ENCODE measurements at places on chromosomes 2 and 18.

GRCh38 chr18:75219745-75220375 lies 9.3 kb downstream of the TSHZ1 start:
- DNase-seq, result no peak

DNA sequence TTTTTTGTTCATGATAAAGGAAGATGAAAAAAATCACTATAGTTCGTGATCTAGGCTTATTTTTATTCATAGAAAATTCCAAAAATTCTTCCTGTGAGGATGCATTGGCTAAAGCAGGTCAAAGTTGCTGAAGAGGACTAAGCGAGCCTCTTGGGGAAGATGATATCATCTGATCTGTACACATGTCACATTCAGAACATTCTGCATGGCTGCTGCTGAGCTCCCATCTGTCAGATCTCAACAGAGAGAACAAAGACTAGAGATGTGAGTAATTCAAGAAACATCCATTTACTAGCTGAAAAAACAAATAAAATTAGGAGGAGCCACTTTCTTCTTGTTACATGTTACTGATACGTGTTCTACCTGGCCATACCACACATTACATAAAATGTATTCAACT lies 518.6 kb upstream of the FSIP2 start:
- no peak for DNase-seq

- no peak for DNase-seq
These were observed 56.5 kb upstream of the GRB14 start for GRCh38 chr2:164677733-164678132.

DNA sequence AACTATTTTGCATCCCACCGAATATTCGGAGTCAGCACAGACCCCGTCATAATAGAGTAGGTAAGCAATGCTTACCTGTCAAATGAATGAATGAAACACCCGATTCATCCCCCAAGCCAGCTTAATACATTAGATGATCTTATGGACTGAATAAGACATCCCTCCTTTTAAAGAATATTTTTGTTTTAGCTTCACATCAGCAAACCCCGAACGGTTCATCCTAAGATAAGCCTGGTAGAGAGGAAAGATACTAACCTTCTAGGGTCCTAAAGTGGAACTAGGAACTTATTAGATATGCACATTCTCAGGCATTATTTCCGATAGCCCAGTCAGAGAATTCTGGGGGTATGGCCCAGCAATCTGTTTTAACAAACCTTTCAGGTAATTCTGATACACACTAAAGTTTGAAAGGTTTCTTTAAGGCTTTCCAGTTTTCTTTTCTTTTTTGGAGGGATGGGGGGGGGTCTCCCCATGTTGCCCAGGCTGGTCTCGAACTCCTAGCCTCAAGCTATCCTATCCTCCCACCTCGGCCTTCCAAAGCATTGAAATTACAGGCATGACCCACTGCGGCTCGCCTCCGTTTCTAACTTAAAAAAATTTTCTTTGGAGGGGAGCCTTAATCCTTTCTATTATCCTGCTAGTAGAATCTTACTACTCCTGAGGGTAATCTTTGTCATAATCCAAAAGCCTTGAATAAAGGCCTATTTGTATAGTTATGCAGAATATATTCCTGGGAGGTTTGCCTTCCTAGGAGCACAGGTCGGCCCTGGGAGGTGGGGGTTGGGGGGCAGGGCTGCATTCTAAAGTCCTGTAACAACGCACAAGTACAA lies 1.0 kb upstream of the ACTR3 start:
- no peak for DNase-seq

DNA sequence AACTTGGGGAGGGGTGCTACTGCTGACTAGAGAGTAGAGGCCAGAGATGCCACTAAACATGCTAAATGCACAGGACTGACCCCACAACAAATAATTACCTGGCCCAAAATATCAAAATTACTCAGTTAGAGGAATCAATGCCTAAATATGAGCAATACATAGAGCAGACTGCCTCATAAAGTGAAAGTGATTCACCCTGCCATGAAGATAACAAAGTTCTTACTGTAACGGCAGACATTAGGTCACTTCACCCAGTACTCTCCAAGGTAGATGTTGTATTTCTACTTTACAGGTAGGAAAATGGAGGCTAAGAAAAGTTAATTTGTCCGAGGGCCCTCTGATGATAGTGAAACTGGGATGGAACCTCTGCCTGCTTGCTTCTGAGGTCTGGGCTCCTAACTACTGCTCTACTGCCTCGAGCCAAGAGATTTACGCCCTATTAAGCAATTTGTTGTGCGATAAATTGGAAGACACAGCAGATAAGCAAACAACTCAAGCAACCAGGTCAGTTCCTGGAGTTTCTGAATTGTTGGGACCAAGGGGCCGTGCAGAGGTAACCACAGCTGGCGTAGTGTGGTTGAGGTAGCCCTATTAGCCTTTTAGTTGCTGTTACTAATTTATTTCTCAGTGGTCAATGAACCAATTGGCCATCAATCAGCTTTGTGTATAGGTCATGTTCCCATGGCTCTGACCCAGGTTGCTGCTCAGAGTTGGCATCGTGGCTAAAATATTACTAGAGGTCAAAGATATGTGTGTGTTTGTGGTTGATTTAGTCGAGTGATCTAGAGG lies 4.8 kb downstream of the DHRS9 start:
- DNase-seq, result no peak

DNA sequence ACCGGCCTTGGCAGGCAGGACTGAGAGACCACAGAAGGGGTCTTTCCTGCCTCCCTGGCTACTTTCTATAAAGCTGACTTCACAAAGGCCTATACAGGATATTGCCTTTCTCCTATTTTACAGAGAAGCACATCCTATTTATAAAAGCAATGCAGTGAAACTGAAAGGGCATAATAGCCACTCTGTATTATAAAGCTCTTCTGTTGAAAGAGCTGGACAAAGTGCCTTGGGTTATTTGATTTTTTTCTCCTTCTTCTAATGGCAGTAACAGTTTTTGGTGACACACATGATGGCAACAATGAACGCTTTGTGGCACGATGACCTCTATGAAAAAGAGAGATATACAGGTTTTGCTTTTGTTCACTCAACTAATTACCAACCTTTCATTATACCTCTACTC lies 281.1 kb downstream of the ZNF516 start:
- DNase-seq, result no peak

GRCh38 chr2:174573621-174574081 lies 24.0 kb downstream of the WIPF1 start:
- DNase-seq, result no peak

- no peak for DNase-seq
These were observed 279.0 kb upstream of the NRP2 start for GRCh38 chr2:205403244-205403825.

DNA sequence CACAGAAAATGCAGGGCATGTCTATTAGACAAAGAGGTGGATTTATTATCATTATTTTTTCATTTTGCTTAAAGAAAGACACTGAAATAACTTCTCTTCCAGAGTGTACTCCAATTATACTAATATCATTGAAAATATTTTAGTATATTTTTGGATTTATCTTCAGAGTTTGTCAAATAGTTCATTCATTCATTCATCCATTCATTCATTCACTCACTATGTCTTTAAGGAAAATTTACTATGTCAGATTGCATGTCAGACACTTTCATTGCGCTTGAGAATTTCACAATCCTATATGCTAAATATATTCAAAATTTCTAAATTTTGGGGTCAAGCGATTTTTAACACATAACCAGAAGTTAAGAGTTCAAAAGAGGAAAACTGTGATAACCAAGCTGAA lies 479.1 kb downstream of the ZEB2 start:
- no peak for DNase-seq

- no peak for DNase-seq
These were observed 949.9 kb upstream of the NRXN1 start for GRCh38 chr2:51981783-51982182.

DNA sequence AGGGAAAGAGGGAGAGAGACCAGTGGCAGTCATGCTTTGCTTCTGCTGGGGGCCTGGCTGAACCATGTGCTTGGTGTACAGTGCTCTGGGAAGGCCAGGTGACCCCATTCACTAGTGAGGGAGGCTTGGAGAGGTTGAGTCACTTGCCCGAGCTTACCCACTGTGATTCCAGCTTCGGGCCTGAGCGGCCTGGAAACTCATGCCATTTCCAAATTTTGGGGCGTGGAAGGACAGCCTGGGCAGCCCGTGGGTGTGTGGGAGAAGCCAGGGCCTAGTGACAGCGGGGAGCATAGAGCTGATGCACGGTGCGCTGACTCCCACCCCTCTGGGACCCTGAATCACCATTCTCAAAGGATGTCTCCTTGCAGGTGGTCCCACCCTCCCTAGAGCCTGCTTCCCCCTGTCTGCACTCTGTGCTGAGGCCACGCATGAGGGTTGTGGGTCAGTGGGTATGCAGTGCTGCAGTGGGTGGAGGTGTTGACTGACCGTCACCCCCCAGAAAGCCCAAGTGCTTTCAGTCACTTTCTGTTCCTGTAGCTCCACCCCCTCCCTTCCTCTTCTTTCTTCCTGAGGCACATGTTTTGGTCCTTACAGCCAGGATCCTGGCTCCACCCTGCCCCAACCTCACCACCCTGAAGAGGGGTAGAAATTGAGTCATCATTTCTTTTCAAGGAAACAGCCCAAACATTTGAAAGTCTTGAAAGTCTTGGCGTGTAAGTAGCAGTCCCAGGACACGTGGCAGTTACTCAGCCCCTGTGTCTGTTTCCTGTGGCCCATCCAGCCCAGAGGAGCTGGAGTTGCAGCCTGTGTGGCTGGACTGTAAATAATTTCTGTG lies 69.3 kb upstream of the MCFD2 start:
- DNase-seq, result no peak

- no peak for DNase-seq
These were observed 373.2 kb upstream of the FIGN start for GRCh38 chr2:164109006-164109405.

DNA sequence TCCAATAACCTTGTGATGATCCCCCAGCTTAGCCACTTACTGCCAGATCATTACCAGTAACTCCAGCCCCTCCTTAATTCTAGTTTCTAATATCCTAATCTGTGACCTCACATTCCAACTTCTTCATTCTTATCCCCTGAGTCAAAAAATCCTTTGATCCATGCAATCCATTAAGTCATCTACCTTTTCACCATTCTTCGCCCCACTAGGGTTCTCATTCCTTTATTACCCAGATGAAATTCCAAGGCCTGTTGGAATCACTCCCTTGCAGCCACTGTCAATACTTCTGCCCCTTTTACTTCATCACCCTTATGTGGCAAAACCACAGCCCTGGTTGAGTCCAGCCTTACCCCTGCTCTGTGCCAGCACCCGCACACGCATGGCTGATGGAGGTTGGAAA lies 20.3 kb upstream of the IL36G start:
- DNase-seq, result no peak

DNA sequence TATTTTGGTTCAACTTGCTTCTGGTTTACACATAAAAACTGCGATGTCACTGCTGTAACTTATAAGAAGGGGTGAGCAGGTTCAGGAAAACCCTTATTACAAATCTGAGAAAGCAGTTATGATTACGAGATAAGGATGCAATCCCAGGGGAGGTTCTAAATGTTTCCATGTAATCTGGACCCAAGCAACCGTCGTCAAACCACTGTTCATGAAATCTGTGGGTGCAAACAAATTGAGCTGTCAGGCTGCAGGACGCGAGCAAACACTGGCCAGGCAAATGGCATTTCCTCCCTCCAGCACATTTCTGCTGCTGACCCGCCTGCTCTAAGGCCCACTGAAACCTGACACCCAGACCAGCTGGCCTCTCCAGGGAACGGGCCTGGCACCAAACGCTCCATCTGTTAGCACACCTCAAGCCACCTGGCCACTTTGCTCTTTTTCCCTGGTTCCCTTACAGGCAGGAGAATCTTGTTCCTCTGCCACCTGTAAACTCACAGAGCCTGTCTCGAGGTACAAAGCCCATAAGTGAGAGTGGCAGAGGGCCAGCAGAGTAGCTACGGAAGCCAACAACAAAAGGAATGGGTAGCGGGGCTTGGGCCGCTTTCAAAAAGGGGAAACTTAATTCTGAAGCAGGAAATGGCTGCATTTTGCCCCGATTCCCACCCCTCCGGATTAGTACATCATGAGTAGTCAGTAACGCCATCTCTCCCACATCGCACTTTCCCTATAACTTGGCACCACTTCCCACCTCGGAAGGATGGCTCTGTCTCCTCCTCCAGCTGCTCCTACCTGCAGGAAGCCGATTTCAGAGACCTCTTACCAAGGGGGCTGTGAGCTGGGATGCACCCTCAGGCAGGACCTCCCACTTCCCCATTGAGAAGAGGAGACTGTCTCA lies 26.5 kb downstream of the CRACDL start:
- peak; percentile 90 for DNase-seq

- DNase-seq, result no peak
These were observed 24.6 kb downstream of the PHLPP1 start for GRCh38 chr18:62739911-62740310.

GRCh38 chr2:230981704-230982103 lies 14.2 kb upstream of the SPATA3 start:
- no peak for DNase-seq

DNA sequence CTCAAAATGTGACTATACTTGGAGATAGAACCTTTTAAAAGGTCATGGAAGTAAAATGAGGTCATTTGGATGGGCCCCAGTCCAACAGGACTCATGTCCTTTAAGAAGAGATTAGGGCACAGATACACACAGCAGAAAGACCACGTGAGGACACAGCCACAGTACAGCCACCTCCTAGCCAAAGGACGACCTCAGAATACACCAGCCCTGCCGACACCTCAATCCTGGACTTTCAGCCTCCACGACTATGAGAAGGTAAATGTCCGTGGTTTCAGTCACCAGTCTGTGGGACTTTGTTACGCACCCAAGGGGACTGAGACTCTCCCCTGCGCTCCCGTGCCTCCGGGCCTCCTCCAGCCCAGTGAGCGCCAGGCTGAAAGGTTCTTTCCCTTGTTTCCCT lies 30.2 kb upstream of the HPCAL1 start:
- no peak for DNase-seq

- no peak for DNase-seq
These were observed 36.0 kb downstream of the SKA1 start for GRCh38 chr18:50410894-50411293.

- peak; percentile 62 for DNase-seq
These were observed 3.5 kb upstream of the SLC9A2 start for GRCh38 chr2:102615620-102616436.

GRCh38 chr2:109376796-109377495 lies 236.8 kb downstream of the SEPTIN10 start:
- peak; percentile 14 for DNase-seq

- DNase-seq, result no peak
These were observed 19.0 kb downstream of the CLUL1 start for GRCh38 chr18:615773-616172.

DNA sequence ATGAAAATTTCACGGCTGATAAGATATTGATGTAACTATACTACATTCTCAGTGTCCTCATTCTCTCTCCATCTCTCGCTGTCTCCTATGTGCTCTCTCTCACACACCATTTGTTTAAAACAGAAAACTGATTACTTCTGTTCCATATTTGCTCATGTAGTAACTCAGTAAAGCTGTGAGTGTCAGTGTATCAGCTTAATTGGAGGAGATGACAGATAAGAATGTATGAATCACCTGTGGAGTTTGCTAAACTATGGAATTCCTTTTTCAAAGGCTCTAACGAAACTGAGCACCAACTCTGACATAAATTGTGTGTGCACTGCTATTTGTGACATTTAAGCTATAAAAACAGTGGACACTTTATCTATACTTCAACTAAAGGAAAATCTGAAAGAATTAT lies 1080.0 kb downstream of the DSC3 start:
- DNase-seq, result no peak

GRCh38 chr18:37617623-37618022 lies 52.0 kb upstream of the CELF4 start:
- no peak for DNase-seq

- no peak for DNase-seq
These were observed 223.0 kb downstream of the ICOS start for GRCh38 chr2:204159526-204159925.
